ENCODE measurements at places on chromosomes 5 and 9.

DNA sequence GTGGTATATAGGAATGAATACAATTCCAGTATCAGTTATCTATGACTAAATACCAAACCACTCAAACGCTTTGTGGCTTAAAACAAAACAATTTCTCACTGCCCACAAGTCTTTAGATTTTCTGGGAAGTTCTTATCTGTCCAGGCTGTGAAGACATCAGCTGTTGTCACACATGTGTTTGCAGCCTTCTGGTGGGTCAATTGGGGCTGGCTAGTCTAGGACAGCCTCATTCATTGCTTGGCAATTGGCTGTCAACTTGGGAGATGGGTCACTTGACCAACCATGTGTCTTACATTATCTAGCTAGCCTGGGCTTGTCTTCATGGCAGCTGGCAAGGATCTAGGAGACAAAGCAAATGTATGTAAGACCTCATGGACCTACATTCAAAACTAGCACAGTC is 53.8 kb upstream of the PAPPA start:
- no peak for DNase-seq

- DNase-seq = no peak
These were observed 96.1 kb upstream of the APC start for GRCh38 chr5:112641515-112642110.

- no peak for DNase-seq
These were observed 63.8 kb upstream of the GGTA1 start for GRCh38 chr9:121563425-121563824.

GRCh38 chr5:109273594-109273993 is 136.2 kb downstream of the PJA2 start:
- DNase-seq = no peak

GRCh38 chr9:17905781-17906175 is 326.9 kb downstream of the SH3GL2 start:
- no peak for DNase-seq

- no peak for DNase-seq
These were observed 122.0 kb downstream of the GDNF start for GRCh38 chr5:37717613-37718431.

DNA sequence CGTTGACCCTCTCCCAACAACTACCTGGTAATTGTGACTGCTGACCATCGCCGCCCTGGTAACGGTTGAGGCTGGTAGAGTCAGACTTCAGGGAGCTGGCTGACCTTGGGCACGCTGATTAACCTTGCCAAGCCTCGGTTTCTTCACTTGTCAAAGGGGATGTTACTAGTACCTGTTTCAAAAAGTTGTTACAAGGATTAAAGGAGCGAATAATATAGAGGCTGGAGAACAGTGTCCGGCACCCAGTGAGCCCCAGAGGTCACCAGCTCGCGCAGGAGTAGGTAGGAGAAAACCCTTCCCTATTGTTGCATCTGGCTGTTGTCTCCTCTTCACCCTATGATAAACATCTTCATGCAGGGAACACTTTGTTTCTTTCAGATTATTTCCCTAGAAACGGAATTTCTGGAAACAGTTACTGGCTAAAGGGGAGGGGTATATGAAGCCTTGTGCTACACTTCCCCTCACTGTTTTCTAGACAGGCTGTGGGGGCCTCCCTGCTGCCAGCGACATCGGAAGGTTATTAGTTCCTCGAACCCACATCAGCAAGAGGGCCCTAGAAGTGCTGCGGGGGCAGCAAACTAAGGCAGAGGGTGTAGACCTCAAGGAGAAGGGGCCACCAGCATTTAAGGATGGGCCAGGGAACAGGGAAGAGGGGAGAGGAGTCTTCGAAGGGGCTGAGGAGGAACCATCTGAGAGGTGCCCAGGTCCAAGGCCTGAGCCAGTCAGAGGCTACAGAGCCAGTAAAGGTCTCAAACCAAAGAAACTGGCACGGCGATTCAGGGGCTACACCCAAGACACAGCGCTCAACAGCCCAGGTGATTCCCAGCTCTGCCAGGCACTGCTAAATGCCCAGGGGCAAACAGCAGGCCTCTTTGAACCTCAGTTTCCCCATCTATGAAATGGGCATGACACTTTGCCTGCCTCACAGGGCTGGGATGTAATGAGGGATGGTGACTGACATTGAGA is 37.6 kb downstream of the HRH2 start:
- DNase-seq = no peak

GRCh38 chr9:134174073-134174449 is 9.7 kb upstream of the RNU6ATAC start:
- no peak for DNase-seq

Data from vagina (tissue), 2 donors.